ENCODE measurements at places on chromosomes 12 and 14. TPM values are rescaled to one million over a fixed set of nuclear protein-coding genes. Genes with fewer than 3 reads are reported as not detected.

ESRRB gene
- 2.2 TPM for total RNA-seq

ITPR2 gene
- 10.0 TPM for total RNA-seq

DNA sequence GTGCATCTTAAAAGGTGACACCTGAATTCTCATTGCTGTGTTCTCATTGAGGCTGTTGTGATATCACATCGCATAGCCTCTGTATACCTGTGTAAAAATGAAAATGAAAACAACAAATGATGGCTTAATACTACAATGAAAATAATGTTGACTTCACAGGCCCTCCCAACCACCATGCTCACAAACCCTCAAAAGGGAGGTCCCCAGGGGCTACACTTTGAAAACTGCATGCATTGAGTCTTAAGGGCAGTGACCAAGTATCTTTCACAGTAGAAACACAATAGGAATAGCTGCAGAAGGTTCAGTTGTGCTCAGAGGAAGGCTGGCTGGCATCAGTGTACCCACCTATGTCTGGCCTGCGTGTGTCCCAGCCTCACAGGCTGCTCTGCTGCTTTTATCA is 27.6 kb upstream of the KCNK13 start:
- DNase-seq, result no peak

DNA sequence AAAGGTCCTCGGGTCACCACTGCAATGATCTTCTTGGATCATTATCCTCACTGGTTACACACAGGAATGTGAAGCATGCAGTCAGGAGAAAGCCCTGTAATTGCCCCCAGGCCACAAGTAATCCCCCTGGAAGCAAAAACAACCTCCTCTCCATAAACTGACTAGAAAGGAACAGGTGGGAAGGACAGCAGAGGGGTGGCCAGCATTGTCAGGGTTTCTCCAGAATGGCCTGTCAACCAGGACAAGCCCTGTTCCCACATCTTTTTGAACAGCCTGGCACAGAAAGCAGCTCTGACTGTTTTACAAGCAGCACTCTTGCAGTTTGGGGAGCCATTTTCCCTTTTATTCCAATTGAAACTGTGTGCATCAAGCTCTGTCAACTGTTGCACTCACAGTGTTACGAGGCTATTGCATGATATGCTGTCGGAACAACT is 36.1 kb downstream of the TMCC3 start:
- no peak for DNase-seq

- DNase-seq, result no peak
These were observed 118.7 kb upstream of the TMCC3 start for GRCh38 chr12:94769047-94769420.

DNA sequence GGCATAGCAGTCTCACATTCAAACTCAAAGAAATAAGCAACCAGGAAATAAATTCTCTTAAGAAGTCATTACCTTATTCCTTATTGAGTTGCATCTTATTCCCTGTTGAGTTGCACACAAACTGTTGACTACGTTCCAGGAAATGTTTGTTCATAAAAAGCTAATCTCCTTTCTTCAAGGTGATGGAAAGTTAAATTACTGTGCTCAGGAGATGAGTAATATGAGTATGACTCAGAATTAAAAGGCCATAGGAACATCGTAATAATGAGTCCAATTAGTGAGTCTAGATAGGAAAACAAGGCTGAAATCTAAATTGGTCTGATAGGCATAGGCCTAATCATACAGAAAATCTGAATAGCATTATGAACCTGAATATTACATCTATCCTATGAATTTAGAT is 203.1 kb downstream of the SLC2A13 start:
- no peak for DNase-seq

Data from Right ventricle myocardium superior (tissue), 1 donor.